Fibroblast of lung (primary cell): ENCODE measurements at places on chromosomes 12 and 14. TPM values are rescaled to one million over a fixed set of nuclear protein-coding genes. Genes with fewer than 3 reads are reported as not detected.

The MCRS1 gene
- total RNA-seq: 37.5 and 52.2 TPM in 2 replicates

GRCh38 chr14:65184032-65184764 is 81.9 kb upstream of the MAX start:
- H3K27me3 ChIP-seq: no peaks in the 10 kb centered on the region
- no peak for DNase-seq
- H3K36me3 ChIP-seq: no peaks in the 10 kb centered on the region
- no peak overlapping the region for H3K4me3 ChIP-seq

DNA sequence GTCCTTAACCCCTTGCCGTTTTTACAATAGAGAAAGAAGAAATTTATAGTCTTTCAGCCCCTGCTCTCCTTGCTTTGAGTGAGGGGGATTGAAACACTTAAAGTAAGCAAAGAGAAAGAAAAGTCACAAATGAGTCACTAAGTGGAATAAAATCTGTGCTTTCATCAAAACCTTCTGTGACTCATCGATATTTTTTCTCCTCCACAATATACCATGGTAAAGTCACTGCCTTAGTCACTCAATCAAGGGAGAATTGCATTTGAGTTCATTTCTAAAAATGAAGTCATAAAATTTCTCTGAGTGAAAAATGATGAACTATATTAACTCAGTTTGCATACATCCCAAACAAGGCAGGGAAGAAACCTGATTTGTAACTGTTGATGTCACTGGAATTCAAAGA is 470.3 kb downstream of the FOXG1 start:
- no peaks in the 10 kb centered on the region for H3K27me3 ChIP-seq
- H3K4me1 ChIP-seq: peaks cover 11% of the 10 kb centered on the region
- H3K36me3 ChIP-seq: no peaks in the 10 kb centered on the region
- no peak overlapping the region for H3K4me3 ChIP-seq
- peak overlapping the region; percentile 72 for H3K27ac ChIP-seq

- H3K4me3 ChIP-seq: no peak overlapping the region
- DNase-seq: peak; percentile 30
- H3K4me1 ChIP-seq: no peaks in the 10 kb centered on the region
- no peak overlapping the region for H3K27ac ChIP-seq
- no peaks in the 10 kb centered on the region for H3K27me3 ChIP-seq
Measured at GRCh38 chr14:51219473-51220448, 20.3 kb upstream of the TMX1 start.

The DAZAP2 gene
- 59.6 TPM in 2 replicates for total RNA-seq

The ITGA7 gene
- total RNA-seq: 40.3 and 130 TPM in 2 replicates

The PRIMA1 gene
- total RNA-seq: not detected in 2 replicates

GRCh38 chr14:21874167-21874566 is 200.5 kb upstream of the OR4E1 start:
- H3K4me1 ChIP-seq: no peaks in the 10 kb centered on the region
- no peaks in the 10 kb centered on the region for H3K27me3 ChIP-seq
- DNase-seq: no peak
- no peaks in the 10 kb centered on the region for H3K36me3 ChIP-seq
- H3K4me3 ChIP-seq: no peak overlapping the region
- H3K27ac ChIP-seq: no peak overlapping the region

DNA sequence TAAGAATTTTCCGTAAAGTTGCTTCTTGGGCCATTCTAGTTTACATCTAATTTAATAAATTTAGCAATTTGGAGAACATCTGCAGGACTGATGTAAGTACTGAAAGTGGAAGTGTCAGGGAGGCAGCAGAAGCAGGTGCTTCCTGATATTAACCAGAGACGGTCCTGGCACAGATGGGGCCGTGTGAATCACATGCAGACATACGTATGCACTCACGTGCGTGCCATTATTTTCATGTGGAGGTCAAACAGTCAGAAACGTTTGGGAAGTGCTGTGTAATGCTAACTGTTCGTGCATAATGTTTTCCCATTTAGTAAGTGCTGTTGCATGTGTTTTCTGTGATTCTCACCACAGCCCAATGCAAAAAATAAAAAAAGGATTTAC is 87.8 kb upstream of the DYNC1H1 start:
- no peaks in the 10 kb centered on the region for H3K27me3 ChIP-seq
- DNase-seq: peak; percentile 55
- no peak overlapping the region for H3K4me3 ChIP-seq
- H3K36me3 ChIP-seq: no peaks in the 10 kb centered on the region
- no peak overlapping the region for H3K27ac ChIP-seq
- peaks cover 3% of the 10 kb centered on the region for H3K4me1 ChIP-seq

GRCh38 chr12:78034025-78034424 is 203.3 kb downstream of the NAV3 start:
- no peak overlapping the region for H3K4me3 ChIP-seq
- no peaks in the 10 kb centered on the region for H3K27me3 ChIP-seq
- H3K4me1 ChIP-seq: no peaks in the 10 kb centered on the region
- peaks cover 5% of the 10 kb centered on the region for H3K36me3 ChIP-seq
- DNase-seq: peak; percentile 19
- no peak overlapping the region for H3K27ac ChIP-seq

The ZNF839 gene
- 8.2 and 8.8 TPM in 2 replicates for total RNA-seq

The ANO2 gene
- 0.17 TPM in 1 of 2 replicates, not detected in the other for total RNA-seq

DNA sequence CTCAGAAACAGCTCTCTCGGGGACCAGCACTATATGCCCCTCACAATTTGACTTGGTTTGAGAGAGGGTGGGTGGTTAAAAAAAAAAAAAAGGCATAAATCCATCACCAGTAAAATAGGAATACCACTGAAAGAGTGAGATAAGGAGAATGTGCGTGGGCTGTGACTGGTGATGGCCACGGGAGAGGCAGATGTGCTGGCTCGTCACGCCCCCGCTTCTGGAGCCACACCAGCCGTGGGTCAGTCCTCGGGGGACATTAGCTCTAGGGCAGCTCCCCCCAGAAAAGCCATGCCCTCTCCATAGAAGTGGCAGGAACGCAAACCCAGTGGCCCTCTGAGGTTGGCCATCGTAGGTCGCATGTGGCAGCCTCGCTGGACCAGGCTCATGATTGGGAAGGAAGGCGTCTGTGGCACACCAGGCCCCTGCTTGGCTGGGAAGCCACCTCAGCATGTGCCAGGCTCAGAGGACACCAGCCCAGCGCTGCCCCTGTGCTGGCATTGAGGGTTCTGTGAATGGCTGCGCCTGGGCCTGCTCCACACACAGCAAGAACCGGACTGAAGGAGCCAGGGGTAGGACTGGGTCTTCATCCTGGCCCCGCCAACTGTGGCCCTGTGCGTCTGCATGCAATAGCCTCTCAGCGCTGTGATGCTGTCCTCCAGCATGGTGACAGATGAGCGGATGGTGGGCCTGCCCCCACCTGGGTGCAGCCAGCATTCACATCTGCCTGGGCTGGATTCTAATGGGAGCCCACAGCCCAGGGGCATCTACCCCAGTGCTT is 110.5 kb downstream of the PIWIL1 start:
- H3K4me1 ChIP-seq: no peaks in the 10 kb centered on the region
- H3K36me3 ChIP-seq: no peaks in the 10 kb centered on the region
- DNase-seq: no peak
- no peak overlapping the region for H3K4me3 ChIP-seq
- no peak overlapping the region for H3K27ac ChIP-seq

GRCh38 chr14:71694591-71695530 is 237.4 kb upstream of the RGS6 start:
- H3K27ac ChIP-seq: no peak overlapping the region
- H3K4me1 ChIP-seq: peaks cover 3% of the 10 kb centered on the region
- no peaks in the 10 kb centered on the region for H3K36me3 ChIP-seq

DNA sequence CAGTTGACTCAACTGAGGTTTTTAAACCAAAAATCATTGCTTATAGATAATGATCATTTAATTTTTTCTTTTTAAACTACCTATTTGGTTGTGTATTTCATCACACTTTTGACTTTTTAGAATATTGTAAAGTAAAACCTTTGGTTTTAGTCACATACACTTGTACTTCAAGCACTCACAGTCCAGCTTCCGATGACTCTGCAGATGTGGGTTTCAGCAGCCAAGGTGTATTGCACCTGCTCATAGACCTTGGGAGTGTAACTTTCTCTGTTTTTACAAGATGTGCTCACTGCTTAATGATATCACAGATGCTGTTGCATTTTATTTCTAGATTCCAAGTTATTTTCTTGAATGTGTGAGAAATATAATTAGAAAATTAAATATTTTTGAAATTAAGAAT is 188.3 kb upstream of the SLC38A2 start:
- peaks cover 2% of the 10 kb centered on the region for H3K4me1 ChIP-seq
- H3K27ac ChIP-seq: no peak overlapping the region
- no peak for DNase-seq

GRCh38 chr12:66379616-66380015 is 77.3 kb downstream of the HELB start:
- no peak overlapping the region for H3K27ac ChIP-seq
- no peak for DNase-seq
- H3K4me3 ChIP-seq: no peak overlapping the region
- no peaks in the 10 kb centered on the region for H3K4me1 ChIP-seq
